ENCODE measurements at places on chromosomes 3 and 15.

DNA sequence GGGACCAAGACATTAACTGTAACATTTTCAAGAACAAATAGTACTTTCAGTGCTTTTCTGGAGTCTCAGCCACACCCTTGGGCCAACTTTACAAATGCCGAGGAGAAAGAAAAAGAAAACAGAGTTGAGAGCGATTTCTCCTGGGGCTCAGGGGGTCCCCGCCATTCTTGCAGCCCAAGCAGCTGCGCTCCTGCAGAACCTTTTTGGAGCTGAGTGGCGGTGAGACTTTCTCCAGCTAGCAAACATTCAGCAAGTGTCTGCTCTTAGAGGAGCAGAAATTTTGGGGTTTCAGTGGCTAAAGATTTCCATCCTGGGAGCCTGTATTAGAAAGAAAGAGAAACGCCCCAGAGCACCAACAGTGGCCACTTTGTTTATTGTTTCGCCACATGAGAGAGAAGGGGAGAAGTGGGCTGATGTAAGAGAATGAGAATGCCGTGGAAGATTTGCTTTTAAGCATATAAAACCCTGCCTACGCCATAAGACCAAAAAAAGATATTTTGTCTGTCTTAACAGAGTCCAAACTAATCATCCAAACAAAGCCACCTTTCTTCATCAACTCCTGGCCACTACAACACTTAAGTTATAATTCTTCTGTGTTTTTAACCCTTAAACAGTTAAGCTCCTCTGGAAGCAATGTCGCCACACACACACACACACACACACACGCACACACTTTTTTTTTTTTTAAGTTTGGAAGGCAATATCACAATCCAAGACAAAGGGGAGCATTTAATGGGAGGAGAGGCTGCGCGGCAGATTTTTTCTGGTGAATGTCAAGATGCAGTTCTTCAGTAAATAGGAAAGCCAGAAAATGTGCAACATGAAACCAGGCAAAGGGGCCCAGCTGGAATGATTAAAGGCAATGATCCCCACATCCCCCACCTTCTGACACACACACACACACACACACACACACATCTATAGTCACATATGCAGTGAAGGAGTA is 19.2 kb downstream of the EID1 start:
- DNase-seq = no peak

- DNase-seq = no peak
Measured at GRCh38 chr3:12904951-12905315, 63.6 kb upstream of the RPL32 start.

GRCh38 chr3:147943265-147943945 is 534.2 kb downstream of the ZIC1 start:
- no peak for DNase-seq

GRCh38 chr3:134666885-134667284 is 16.1 kb upstream of the KY start:
- no peak for DNase-seq

GRCh38 chr15:38507570-38507969 is 53.6 kb downstream of the FAM98B start:
- no peak for DNase-seq

DNA sequence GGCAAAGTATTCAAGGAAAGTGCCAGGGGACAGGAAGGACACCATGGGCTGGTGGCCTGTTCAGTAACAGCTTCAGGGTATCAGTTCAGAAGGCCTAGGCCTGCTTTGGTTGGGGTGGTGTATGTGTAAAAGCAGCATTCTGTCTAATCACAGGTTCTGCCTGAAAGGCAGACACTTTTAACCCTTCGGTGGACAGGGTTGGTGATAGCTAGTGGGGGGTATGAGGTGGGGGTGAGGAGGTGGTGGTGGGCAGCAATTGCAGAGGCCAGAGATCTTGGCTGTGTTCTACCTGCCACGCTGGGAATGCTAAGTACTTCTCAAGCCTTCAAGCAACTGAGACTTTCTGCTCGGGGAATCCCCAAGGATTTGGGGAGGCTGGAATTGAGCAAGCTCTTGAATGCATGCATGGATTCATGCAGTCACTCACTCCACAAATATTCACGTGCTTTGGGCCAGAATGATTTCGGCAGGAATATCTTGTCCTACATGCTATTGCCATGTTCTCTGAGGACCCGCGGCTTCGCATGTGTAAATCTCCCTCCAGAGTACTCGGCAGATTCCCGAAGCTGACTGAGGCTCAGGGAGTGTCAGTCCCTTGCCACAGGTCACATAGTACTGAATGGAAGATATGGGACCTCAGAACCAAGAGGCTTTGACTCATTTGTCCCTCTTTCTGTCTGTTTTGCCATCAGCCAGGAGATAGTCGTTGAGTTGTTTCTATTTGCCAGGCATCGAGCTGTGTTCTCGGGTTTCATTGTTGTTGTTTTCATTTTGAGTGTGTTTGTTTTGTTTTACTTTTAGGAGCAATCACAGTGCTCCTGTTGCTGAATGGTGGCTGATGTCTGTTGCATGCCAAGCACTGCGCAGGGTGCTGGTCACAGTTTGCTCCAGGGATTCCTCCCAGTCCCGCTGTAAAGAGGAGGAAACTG is 65.5 kb downstream of the SMAD3 start:
- no peak for DNase-seq

DNA sequence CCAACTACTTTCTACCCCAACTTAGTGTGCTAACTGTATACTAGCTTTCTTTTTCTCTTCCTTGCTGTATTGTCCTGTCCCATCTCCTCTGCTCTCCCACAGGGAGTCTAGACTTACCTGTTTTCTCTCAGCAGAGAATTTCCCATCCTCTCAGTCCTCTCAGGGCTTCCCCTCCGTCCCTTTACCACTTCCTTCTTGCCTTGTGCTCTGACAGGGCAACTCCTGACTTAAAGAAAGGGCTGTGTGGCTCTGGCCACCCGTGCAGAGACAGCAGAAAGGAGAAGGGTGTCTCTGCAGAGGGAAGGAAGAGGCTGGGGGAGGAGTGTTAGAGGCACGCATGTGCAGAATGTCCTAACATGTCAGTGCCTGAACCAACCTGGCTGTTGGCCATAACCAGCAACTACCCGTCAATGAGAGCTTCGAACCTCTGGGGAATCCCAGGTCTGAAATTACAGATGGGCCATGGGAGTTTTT is at the start of gene GCSAM:
GCSAM (minus strand) TSS at position 274 of the 474 bp plus-strand sequence; CDS start at position 146, 128 bp downstream.
- no peak for DNase-seq

- no peak for DNase-seq
Measured at GRCh38 chr3:55190331-55190730, 262.5 kb upstream of the LRTM1 start.

DNA sequence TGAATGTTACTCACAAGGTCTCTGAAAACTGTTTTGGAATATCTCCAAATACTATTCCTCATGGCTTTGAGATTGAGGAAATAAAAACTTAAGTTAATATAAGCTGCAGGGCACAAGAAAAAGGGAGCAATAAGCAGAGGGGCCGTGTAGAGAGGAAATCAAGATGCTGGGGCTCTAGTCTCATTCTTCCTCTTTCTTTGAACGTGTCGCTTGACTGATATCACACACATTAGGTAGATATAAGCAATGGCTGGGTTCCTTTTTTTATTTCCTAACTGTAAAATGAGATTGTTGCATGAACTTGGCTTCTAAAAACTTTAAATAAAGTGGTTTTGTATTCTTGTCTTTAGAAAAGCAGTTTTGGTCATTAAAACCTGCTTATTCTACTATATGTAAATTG is 326.7 kb upstream of the ROPN1 start:
- DNase-seq = no peak

DNA sequence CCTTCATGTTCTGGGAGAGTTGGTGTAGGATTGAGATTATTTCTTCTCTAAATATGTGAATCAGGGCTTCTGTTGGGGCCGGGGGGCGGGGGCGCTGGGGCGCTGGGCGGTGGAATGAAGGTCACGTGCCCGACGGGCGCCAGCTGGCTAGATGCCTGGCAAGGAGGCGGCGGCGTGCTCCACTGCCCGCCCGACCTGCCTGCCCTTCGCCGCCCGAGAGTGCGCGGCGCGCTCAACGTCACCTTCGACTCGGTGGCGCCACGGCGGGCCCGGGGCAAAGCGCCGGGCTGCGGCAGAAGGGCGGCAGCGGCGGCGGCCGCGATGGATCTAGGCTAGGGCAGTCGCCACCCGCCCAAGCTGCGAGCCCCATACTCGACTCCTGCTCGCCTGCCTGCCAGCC is 47.0 kb upstream of the LHFPL4 start:
- DNase-seq = no peak

GRCh38 chr3:134693804-134694203 is 43.0 kb upstream of the KY start:
- DNase-seq = no peak

GRCh38 chr3:188899881-188900280 is 271.9 kb upstream of the TPRG1 start:
- DNase-seq = no peak

GRCh38 chr3:62051506-62051905 is 321.8 kb downstream of the FEZF2 start:
- no peak for DNase-seq

DNA sequence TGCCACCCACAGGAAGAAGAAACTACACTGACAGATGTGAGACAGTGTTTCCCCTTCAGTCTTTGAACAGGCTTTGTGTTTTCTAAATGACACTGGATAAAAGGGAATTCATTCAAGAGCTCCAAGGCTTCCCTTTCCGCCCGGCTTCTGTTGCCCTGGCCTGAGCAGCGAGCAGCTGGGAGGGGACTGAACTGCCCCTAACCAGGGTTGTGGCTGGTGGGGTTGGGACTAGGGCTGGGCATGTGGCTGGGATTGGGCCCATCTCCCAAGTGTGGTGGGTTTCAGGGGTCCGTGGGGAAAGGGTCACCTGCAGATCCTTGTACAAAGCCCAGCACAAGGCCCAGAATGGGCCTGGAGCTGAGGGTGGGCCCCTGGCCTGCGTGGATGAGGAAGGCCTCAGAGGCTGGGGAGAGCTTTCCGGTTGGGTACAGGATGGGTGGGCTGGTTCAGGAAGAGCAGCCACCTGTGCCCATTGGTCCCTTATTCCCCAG is 10.4 kb downstream of the VILL start:
- no peak for DNase-seq

DNA sequence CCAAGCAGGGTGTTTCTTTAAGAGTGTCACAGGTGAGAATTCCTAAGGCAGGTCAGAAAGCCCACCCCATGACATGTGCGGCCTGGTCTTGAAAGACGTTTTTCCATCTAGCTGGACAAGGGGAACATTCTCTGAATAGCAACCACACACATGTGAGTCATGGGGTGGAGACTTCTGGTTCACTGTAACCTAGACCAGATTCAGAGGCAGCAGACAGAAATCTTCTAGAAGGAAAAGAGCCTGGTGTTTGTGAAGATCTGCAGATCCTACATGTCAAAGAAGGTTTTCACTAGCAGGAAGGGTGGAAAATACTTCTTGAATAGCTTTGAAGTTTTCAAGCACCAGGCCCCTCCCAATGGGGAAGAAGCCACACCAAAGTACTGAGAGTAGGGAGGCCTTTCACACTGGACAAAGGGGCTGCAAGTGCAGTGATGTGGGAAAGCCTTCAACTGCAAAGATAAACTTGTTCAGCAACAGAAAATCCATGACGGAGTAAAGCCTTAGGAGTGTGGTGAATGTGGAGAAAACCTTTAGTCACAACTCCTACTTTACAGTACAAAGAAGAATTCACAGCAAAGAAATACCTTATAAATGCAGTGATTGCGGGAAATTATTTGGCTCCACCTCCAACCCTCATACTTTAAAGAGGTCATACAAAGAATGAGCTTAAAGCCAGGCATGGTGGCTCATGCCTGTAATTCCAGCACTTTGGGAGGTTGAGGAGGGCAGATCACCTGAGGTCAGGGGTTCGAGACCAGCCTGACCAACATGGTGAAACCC is 17.6 kb downstream of the ADAM10 start:
- no peak for DNase-seq

- DNase-seq = peak; percentile 56
Measured at GRCh38 chr3:136714020-136714419, 38.2 kb downstream of the STAG1 start.

- no peak for DNase-seq
Measured at GRCh38 chr3:194443901-194444300, 42.9 kb downstream of the ATP13A3 start.

GRCh38 chr3:182382112-182382857 is 411.0 kb upstream of the ATP11B start:
- DNase-seq = no peak

- DNase-seq = no peak
Measured at GRCh38 chr3:106010829-106011228, 142.0 kb upstream of the CBLB start.

- peak; percentile 40 for DNase-seq
Measured at GRCh38 chr3:186217820-186218164, 108.9 kb upstream of the ETV5 start.

GRCh38 chr3:161336661-161337060 is 34.7 kb downstream of the SPTSSB start:
- no peak for DNase-seq

DNA sequence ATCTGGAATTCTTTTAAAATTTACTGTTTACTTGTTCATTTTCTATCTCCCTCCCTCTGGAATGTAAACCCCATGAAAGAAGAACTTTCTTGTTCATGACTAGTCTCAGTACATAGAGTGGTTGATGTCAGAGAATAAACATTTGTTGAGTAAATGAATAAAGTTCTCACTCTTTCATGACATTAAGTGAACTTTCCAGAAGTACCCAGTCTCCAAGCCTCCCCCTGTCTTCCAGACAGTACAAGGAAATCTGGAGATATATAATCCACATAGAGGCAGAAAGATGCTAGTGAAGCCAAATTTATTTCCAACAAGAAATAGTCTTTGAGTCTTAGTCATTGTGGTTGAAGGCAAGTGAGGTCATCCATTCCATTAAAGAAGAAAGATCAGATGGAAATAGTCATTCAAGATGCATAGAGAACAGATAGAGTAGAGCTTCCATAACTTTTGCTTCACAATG is 71.5 kb upstream of the GALNT15 start:
- no peak for DNase-seq

DNA sequence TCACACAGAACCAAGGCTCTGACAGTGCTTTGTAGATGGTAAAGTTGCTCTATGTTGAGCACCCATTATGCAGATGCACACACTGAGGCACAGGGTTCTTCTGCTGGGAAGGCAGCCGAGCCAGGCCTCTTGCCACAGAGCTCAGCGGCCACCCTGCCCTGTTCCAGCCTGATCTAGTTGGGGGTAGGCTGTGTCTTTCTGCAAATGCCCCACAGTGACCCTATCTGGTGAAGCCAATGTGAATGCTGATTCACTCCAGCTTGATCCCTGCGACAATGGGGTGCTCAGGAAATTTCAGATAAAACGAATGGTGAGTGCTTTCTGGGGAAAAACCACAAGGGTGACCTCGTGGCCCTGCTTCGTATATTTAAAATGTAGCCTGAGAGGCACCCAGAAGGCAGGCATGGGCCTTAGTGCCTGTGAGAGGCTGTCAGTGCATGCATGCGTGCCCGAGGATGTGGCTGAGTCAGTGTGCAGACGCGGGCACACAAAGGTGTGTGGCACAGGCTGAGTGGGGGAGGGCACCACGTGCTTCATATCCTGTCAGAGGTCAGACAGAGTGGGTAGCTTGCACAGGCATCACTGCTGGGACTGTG is 85.7 kb downstream of the ATP2B2 start:
- DNase-seq = no peak

DNA sequence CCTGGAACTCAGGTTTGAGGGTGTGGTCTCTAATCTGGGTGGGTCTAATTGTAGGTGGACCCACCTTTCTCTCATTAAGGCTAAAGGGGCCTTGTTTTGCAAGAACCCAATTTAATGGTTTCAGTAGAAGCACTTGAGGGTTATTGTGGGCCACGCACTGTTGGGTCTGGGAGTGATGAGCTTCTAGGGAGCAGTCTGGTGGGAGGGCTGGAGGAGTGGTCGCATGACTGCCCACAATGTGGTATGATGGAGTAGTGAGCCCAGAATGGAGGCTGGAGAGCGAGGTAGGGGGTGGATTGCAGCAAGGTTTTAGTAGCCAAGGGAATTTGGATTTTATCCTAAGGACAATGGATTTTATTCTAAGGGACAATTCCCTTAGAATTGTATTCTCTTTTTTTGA is 2.7 kb downstream of the TATDN2 start:
- no peak for DNase-seq
